ENCODE measurements at places on chromosomes 13 and 19.

DNA sequence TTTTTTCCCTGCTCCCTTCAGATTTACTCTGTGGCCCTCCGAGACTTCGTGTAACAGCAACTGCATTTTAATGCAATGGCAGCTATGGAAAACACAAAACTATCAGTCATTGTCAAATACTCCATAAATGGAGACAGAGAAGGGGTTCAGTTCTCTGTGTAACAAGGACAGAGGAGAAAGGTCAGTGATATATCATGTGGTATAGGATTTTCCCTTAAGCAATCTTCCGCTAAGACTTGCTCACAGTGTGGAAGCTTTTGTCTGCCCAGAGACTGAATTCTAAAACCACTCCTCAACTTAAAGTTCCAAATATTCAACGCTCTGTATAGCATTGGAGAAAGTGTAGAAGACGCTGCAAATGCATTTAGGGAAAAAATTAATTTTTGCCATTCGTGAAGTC is 111.3 kb upstream of the EDNRB start:
- no peak for DNase-seq

- DNase-seq = no peak
Measured at GRCh38 chr13:93305886-93306285, 79.3 kb downstream of the GPC6 start.

GRCh38 chr19:18415178-18415867 is 3.9 kb upstream of the SSBP4 start:
- peak; percentile 85 for DNase-seq

GRCh38 chr19:46976845-46977320 is 42.8 kb upstream of the NPAS1 start:
- DNase-seq = peak; percentile 65

DNA sequence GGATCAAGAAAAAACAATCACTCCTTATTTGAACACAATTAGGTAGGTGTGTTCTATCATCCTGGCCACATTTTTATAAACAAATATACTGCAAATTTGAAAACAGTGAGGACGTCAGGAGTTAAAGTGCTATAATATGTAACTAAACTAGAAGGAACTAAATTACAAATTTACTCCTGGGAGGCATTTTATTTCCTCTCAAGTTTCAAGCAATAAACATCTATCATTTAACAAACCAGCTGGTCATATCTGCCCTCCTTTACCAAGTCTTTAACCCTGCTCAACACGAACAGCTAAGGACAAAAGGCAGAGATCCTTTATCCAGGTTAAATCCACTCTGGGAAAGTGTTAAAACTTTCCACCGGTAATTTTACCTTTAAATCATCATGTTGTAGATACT is 26.5 kb downstream of the ANKRD10 start:
- no peak for DNase-seq

- DNase-seq = no peak
Measured at GRCh38 chr13:30337061-30337610, 29.8 kb upstream of the KATNAL1 start.

- peak; percentile 59 for DNase-seq
Measured at GRCh38 chr19:42683917-42684513, 56.3 kb downstream of the PSG3 start.

DNA sequence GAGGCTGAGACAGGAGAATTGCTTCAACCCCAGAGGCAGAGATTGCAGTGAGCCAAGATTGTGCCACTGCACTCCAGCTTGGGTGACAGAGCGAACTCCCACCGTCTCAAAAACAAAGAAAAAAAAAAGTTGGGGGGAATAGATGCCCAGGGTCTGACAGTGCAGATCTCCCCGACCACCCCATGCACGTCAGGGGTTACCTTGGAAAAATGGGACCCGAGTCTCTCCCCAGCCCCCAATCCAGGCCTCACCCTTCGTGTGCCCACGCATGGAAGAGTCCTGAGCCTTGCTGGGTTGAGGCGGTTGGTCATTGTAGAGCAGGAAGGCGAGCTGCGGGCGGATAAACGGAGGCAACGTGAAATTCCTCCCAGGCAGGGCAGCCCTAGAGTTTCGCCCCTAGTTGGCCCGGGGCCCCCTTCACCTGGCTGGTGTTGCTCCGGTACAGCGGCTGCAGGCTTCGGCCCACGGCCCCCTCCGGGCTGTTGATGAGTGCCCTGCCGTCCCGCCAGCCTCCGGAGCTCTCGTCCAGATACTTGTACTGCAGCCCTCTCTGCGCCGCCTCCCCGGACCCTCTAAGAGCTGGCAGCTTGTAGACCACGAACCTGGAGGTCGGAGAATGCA is 588 bp downstream of the DNASE2 start:
- DNase-seq = peak; percentile 35

DNA sequence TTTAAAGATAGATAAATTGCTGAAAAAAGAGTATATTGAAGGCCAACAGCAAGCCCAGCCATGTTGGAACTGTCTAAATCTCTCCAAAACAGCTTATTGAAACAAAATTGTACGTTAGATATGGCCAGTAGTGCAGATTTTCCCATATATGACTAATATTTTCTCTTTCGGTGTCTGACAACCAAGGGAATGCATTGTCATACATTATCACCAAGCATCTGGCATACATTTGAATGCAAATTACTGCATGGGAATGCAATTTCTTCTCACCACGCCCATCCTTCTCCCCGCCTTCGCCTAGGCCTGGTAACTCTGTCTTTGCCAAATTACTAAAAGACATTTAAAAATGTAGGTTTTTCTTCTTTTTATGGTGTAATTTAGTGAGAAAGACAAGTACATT is 32.5 kb upstream of the IRS2 start:
- DNase-seq = no peak

DNA sequence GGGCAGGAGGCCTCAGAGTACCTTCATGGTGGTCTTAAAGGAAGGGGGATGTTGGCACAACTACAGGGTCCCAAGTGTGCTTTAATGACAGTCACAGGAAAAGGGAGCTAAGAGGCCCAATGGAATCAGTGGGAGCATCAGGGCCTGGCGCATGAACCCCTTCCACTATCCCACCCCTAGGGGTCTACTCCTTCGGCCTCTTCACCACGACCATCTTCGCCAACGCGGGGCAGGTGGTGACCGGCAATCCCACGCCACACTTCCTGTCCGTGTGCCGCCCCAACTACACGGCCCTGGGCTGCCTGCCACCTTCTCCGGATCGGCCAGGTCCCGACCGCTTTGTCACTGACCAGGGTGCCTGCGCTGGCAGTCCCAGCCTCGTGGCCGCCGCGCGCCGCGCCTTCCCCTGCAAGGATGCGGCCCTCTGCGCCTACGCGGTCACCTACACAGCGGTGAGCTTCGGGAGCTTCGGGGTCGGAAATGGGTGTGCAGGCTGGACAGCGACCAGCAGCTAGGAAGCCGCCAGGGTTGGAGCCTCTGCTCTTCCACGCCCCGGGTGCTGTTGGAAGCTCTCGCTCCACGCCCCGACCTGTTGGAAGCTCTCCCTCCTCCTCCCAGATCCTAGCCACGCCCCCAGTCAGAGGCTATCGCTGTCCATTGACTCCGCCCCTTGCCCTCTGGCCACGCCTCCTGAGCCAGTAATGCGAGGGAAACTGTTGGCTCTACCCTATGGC is 6.0 kb downstream of the PLPPR2 start:
- DNase-seq = peak; percentile 44

- DNase-seq = peak; percentile 69
Measured at GRCh38 chr19:38304866-38305429, 897 bp downstream of the C19orf33 start.

- DNase-seq = no peak
Measured at GRCh38 chr13:97125810-97126738, 96.1 kb upstream of the MBNL2 start.

GRCh38 chr13:66265371-66265770 is 964.8 kb downstream of the PCDH9 start:
- no peak for DNase-seq

GRCh38 chr13:89574077-89574476 is 1773.4 kb upstream of the MIR17HG start:
- DNase-seq = no peak

- no peak for DNase-seq
Measured at GRCh38 chr13:111217641-111218040, 102.5 kb downstream of the ARHGEF7 start.

GRCh38 chr19:47510516-47511127 is 4.2 kb downstream of the NAPA start:
- DNase-seq = no peak

DNA sequence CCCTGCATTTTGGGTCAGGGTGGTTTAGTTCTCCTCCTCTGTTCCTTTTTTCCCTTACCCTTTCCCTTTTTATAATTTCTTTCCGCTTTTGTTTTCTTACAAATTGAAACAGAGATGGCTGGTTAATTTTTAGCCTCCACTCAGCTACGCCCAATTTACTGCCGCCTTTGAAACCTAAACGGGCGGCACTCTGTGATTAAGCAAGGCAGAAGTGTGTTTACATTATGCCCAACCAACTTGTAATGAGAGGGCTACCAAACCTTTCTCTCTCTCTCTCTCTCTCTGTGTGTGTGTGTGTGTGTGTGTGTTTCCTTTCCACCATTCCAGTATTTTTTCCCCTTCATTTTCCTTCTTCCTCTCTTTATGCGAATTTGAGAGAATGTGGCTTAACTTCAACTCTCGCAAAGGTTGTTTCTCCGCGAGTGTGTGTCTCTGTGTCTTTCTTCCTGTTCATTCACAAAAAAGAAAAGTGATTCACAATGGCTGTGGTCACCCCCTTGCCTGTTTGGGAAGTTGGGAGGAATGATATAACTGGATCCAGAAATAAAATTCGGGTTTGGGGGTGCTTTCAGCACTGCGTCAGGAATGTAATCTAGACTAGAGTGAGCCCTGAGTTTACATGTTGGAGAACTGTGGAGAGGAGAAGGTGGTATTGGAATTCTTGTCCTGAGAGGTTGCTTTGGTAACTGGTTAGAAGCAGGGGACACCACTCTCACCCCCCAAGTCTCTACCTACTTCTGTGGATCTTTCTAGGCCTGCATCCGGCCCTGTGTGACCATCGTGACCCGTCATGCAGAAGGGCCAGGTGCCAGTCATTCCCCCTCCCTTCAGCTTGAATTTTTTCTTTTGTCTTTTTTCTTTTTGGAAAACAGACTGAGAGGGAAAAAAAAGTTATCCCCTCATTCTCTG is 31.4 kb downstream of the NFIX start:
- no peak for DNase-seq

DNA sequence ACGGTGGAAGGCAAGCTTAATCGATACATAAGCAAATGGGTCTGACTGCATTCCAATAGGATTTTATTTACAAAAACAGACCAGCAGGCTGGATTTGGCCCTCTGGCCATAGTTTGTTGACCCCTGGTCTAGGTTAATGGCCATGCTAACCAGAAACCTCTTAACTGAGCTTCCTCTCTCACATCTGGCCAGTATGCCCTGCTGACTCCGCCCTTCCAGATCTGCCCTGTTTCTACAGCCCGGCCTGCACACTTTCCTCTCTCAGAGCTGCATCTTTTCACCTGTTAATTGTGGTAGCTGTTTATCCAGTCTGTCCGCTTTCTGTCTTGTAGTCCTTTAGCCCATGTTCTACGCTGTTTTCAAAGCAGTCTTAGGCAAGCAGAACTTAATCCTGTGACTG is 25.6 kb downstream of the EDNRB start:
- no peak for DNase-seq

GRCh38 chr19:31266731-31267130 is 82.5 kb downstream of the TSHZ3 start:
- no peak for DNase-seq

DNA sequence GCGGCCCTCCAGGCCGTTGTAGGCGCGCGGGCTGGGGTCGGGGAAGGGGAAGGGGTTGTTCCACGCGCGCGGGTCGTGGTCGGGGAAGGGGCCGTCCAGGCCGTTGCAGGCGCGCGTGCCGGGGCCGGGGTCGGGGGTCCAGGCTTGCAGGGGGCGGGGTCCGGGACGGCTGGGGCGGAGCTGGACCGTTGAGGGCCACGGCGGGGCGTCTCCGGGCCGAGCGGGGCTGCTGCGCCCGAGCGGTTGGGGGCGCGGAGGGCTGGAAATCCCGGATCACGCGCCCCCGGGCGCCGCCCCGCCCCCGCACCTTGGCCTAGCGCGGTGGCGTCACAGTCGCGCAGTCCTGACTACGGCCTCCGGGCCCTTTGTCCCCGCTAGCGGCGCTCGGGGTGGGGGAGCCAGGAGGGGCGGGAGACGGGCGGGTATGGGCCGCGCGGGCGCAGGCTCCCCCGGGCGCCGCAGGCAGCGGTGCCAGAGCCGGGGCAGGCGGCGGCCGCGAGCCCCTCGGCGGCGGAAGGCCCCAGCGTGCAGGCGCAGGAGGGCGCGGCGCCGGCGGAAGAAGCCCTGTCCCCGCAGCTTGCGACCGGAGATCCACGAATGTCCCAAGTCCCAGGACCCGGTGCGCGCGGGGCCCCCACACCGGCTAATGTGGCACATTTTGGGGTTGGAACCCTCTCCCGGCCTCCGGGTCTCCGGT is 665 bp downstream of the GPX4 start:
- peak; percentile 65 for DNase-seq

- no peak for DNase-seq
Measured at GRCh38 chr19:33647146-33647545, 25.4 kb downstream of the CHST8 start.

DNA sequence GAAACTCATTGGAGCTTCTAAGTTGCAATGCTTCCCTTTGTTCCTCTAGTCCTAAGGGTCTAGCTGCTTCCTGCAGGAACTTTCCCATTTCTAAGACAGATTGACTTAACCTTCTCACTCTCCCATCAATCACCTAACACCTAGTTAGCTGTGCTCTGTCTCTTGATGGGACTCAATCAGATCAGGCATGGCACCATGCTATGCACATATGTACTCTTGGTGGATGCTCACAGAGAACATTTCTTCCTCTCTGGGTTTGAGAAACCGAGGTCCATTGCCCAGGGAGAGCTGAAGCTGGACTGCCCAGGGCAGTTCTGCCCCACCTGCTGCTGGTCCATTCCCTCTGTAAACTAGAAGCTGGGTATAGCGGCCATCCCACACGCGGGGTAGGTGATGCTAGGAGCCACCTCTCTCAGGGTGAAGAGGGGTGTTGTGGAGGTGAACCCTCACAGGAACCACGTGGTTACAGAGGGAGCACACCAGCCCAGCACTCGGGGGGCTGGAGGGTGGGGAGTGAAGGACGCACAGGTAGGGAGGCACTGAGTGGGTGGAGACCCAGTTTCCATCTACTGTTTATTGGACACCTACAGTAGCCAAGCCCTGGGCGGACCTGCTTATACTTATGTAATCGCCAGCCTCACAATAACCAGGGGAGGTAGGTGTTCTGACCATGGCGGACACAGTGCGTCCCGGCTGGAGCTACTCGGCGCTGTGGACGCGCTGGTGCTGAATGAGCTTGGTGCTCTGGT is 3.1 kb upstream of the UBE2M start:
- no peak for DNase-seq

DNA sequence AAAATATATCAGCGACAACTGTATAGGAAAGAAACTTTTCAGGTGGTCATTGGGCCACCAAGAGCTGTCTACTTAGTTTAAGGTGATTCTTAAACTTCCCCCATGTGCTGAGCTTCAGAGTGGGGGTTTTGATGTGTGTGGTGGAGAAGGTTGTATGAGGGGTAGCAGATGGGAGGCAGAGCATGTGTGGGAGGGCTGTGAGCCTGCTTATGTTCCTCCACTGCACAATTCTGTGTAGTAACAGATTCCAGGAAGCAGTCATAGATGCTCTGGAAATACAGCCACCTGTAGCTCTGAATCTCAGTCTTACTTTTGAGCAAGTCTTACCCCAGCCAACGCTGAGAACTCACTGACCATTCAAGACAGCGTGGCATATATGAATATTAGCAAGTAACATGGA is 95.3 kb upstream of the SPATA13 start:
- no peak for DNase-seq

- no peak for DNase-seq
Measured at GRCh38 chr19:15248106-15248505, 15.9 kb upstream of the EPHX3 start.

- no peak for DNase-seq
Measured at GRCh38 chr13:23735329-23735728, 153.9 kb downstream of the MIPEP start.

GRCh38 chr13:114264886-114265611 is 16.4 kb upstream of the UPF3A start:
- no peak for DNase-seq

Measured in hematopoietic multipotent progenitor cell treated with erythropoietin and hydrocortisone succinate and interleukin-3 and kit ligand, for 8 days (in vitro differentiated cells).